ENCODE measurements at places on chromosomes 1 and 21. TPM values are rescaled to one million over a fixed set of nuclear protein-coding genes. Genes with fewer than 3 reads are reported as not detected.

ZNF683 gene
- not detected for polyA plus RNA-seq

VAMP4 gene
- 8.1 TPM for polyA plus RNA-seq

ARHGAP30 gene
- polyA plus RNA-seq: 2.2 TPM

LCE6A gene
- polyA plus RNA-seq: not detected

GRCh38 chr21:17501107-17502006 lies 11.5 kb upstream of the CXADR start:
- peak; percentile 56 for DNase-seq

DNA sequence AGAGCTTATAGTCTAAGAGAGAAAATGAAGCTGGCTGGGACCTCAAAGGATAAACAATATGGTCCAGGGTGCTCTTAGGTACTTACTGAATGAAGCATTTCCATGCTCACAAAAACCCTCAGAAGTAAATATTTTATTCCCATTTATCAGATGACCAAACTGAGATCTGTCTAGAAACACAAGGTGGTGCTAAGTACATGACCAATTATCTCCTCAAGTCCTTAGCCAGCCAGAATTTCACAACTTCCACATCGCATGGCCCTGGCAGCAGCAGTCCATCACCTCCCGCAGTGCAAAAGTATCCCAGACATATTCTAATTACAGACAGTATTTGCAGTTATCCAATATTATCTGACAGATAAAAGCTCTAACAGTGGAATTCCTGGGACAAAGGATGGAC lies 321.7 kb upstream of the PROX1 start:
- DNase-seq: no peak

DNA sequence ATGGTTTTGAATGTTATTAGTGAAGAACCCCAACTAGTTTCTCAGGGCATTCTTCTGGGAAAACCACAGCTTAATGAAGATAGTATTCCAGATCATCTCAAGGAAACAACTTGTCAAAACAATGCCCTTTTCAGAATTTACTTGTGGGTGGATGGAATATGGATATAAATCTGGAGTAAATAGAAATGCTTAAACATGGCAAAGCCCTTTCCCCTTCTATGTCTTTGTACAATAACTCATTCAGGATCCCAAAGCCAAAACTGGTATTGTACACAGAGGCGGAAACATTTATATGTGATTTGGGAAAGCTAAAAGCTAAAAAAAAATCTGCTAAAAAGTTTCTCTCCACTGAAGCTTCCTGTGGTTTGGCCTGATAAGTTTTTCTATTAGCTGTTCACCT lies 55.5 kb upstream of the RGS5 start:
- no peak for DNase-seq

DNA sequence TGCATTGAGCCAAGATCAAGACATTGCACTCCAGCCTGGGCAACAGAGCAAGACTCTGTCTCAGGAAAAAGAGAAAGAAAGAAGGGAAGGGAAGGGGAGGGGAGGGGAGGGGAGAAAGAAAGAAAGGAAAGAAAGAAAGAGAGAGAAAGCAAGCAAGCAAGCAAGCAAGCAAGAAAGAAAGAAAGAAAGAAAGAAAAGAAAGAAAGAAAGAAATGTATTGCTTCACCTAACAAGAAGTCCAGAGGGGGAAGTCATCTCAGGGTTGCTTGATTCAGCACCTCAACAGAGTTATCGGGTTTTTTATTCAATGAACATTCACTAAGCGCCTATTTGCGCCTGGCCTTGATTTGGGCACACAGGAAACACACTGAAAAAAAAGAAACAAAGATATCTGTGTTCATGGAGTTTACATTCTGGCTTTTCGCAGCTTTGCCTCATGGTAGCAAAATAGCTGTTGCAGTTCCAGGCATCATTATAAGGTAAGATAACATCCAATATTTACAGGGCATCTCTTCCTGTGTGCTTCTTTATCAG lies 8.2 kb upstream of the RCSD1 start:
- no peak for DNase-seq

GRCh38 chr21:39681257-39681656 lies 63.7 kb upstream of the IGSF5 start:
- no peak for DNase-seq

DNA sequence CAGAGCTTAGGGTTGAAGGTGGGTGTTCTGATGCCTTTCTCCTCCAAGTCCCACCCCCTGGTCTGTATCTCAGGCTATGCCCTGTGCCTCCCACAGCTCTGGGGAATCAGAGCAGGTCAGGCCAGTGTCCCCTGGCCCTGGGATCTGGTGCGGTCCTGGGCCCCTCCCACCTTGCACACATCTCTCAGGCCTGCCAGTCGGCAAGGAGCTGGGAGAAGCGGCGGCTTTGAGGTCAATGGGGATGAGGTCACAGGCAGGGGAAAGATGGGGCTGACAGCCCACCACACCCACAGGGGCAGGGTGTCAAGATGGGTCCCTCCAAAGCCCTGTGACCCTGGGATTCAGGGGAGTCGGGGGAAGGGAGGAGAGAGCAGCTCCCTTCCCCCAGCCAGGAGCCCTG lies 65.4 kb upstream of the CASZ1 start:
- DNase-seq: no peak

All from small intestine (tissue), 16 donors.